ENCODE measurements at places on chromosomes 3 and 15. TPM values are rescaled to one million over a fixed set of nuclear protein-coding genes. Genes with fewer than 3 reads are reported as not detected.

POPDC2 gene
- total RNA-seq, result 0.59 TPM

ARRDC4 gene
- total RNA-seq, result 11.0 TPM

GRK7 gene
- 0.05 TPM for total RNA-seq

ABHD17C gene
- 3.0 TPM for total RNA-seq

TMEM42 gene
- total RNA-seq, result 14.3 TPM

PRTG gene
- 1.2 TPM for total RNA-seq

KAT2B gene
- 4.8 TPM for total RNA-seq

PLCH1 gene
- 0.09 TPM for total RNA-seq

LSAMP gene
- total RNA-seq, result 5.7 TPM

STIMATE gene
- 19.9 TPM for total RNA-seq

HESX1 gene
- not detected for total RNA-seq

EIF5A2 gene
- total RNA-seq, result 27.4 TPM

COX5A gene
- 43.4 TPM for total RNA-seq

ZPLD1 gene
- total RNA-seq, result 0.42 TPM

NPHP3 gene
- 45.8 TPM for total RNA-seq

ACTC1 gene
- not detected for total RNA-seq

ZDHHC19 gene
- total RNA-seq, result not detected

PCCB gene
- total RNA-seq, result 51.4 TPM

TIMP4 gene
- 1.8 TPM for total RNA-seq

TJP1 gene
- total RNA-seq, result 50.5 TPM

HYKK gene
- total RNA-seq, result 4.2 TPM

SIDT1 gene
- total RNA-seq, result not detected

C3orf22 gene
- total RNA-seq, result not detected

SLC6A1 gene
- 0.05 TPM for total RNA-seq

LINGO1 gene
- total RNA-seq, result not detected

COLQ gene
- total RNA-seq, result 0.23 TPM

CPLX3 gene
- total RNA-seq, result not detected

ANKRD34C gene
- not detected for total RNA-seq

NCK1 gene
- 46.1 TPM for total RNA-seq

AHSG gene
- under 0.01 TPM for total RNA-seq

Measured in smooth muscle cell of the umbilical artery (primary cell).